ENCODE measurements at places on chromosomes 1 and 21. TPM values are rescaled to one million over a fixed set of nuclear protein-coding genes. Genes with fewer than 3 reads are reported as not detected.

- no peak for DNase-seq
These were observed 47.3 kb upstream of the COA6 start for GRCh38 chr1:234325878-234326496.

INPP5B gene
- polyA plus RNA-seq = 9.4 TPM

- DNase-seq = no peak
These were observed 67.9 kb upstream of the MACF1 start for GRCh38 chr1:39136638-39137037.

GRCh38 chr21:35606578-35606977 is 453.7 kb downstream of the SETD4 start:
- no peak for DNase-seq

GRCh38 chr21:44418108-44418875 is 37.0 kb upstream of the LRRC3 start:
- DNase-seq = no peak

GOLT1A gene
- polyA plus RNA-seq = not detected
